ENCODE measurements at places on chromosomes 2 and 18.
A peak's percentile ranks its signal among the peaks of the same experiment; 100 is the strongest.

- no peak for DNase-seq
Measured at GRCh38 chr2:892401-892800, 58.2 kb upstream of the SNTG2 start.

- DNase-seq = no peak
Measured at GRCh38 chr2:29447513-29447912, 332.3 kb downstream of the CLIP4 start.

- DNase-seq = peak; percentile 16
Measured at GRCh38 chr2:55555977-55556376, 36.5 kb downstream of the CFAP36 start.

DNA sequence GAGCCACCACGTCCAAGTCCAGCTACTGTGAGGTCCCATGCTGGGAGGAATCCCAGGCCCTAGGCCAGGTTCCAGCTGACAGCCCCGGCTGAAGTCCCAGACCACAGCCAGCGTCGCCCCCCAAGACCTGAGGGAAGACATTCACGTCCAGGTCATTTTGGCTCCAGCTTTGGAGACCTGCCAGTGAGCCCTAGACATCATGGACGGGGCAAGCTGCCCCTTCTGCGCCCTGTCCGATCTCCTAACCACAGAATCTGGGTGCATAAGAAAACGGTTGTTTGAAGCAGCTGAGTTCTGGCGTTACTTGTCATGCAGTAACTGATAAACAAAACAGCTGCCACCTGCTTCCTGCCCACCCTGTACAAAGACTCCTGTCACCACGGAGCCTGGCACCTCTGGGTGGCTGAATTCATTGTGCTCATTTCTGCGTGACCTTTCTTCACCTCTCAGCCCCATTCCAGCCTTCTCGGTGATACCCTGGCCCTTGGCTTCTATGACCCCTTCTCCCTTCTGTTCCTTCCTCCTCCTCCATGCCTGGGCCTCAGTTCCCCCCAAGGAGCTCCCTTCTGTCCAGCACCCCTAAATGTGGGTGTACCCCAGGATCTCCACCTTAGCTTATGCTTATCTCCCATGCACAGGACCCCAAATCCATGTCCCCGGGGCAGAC, 72.6 kb upstream of the SMAD7 start:
- no peak for DNase-seq

DNA sequence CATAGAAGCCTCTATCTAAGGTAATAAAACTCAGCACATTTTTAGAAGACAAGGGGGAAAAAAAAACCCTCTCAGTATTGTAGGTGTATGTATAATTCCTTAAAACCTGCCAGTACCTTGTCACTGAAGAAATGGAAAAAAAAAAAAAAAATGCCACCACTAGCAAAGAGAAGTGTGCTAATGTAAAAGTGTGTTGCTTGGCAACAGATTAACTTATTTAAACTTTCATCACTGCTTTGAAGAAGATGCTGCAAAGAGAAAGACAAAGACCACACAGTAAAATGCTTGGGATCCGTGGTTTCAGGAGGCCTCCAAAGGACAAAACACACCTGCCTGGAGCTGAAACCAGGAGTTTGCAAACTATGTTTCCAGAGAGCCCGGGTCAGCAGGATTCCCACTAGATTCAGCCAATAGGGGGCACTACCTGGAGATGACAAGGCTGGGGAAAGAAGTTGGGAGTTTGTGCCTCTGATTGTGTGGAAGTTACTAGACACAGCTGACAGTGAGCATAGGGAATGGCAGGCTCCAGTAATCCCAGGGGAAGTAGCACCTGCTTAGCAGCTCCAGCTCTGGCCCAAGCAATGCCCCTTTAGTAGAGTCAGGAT, 169.1 kb upstream of the TRIB2 start:
- no peak for DNase-seq

GRCh38 chr2:111042772-111043771, 77.6 kb upstream of the BCL2L11 start:
- DNase-seq = no peak
